ENCODE measurements at places on chromosomes 2 and 18.
A peak's percentile ranks its signal among the peaks of the same experiment; 100 is the strongest.

DNA sequence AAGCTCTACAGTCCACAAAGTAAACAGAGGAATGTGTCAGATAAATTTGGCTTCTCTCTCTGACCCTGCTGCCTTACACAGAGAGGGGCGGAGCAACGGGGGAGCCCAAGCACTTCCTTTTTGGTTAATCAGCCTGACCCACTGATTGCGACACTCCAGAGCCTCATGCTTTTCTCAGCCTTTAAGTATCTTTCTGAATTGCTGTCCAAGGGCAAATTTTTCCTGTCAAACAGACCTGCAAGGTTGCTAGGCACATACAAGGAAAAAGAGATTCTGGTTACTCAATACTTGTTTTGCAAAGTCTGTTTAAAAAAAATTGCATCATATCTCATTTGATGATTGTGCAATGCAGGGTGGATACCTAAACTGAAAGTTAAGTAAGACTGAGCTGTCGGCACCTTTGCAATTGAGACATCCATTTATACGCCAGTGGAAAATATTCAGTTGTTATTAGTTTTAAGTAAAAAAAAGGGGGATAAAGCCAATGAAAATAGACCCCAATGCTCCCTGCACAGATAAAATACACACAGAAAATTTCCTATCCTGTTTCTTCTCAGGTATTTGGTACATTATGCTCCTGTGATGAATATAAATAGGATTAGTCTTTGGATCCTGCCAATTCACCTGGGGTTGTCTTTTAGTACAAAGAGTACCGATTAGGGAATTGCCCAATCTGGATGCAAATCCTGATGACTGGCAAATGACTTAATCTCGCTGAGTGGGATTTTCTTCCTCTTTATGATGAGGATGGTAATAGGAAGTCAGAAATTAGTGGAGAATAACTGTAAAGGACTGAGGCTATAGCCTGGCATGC is 260.2 kb upstream of the TRIB2 start:
- DNase-seq, result peak; percentile 68

GRCh38 chr2:11569636-11570035 is 35.8 kb downstream of the GREB1 start:
- no peak for DNase-seq

DNA sequence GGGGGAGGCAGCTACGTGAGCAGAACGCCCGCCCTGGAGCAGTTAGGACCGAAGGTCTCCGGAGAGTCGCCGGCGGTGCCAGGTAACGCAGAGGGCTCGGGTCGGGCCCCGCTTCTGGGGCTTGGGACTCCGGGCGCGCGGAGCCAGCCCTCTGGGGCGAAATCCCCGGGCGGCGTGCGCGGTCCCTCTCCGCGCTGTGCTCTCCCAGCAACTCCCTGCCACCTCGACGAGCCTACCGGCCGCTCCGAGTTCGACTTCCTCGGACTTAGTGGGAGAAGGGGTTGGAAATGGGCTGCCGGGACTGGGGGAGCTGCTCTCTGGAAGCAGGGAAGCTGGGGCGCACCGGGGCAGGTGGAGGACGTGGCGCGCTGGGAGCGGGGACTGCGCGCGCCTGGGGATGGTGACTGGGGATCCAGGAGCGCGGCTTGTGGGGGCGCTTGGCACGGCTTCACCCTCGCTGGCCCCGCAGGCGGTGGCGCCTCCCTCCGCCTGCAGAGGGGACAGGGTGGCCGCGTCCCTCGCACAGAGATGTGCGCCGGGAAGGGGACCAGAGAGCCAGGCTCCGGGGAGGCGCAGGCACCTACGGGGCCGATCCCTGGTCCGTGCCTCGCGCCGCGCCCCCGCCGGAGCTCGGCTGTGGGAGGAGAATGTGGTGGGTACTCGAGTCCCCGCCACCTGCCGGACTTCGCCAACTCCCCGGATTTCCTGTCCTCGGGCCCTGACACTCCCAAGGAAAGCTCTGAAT is 688 bp downstream of the CDH20 start:
- DNase-seq, result no peak

GRCh38 chr2:38224821-38225437 is 149.0 kb upstream of the CYP1B1 start:
- no peak for DNase-seq

- peak; percentile 37 for DNase-seq
These were observed 80.7 kb upstream of the RASGRP3 start for GRCh38 chr2:33395655-33396249.

All from GM13977 (cell line).